GM19239 (cell line): ENCODE measurements at places on chromosomes 5 and 9.

DNA sequence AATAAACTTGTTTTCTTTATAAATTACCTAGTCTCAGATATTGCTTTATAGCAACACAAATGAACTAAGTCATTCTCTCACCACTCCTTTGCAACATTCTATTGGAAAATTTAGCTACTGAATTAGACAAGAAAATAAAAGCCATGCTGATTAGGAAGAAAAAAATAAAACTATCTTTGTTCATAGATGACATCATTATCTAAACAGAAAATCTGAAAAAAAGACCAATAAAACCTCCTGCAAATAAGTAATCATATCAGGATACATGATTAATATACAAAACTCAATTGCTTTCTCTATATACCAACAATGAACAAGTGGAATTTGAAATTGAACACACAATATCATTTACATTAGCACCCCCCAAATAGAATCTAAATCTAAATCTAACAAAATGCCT lies 455.3 kb upstream of the KIF2A start:
- DNase-seq = no peak

DNA sequence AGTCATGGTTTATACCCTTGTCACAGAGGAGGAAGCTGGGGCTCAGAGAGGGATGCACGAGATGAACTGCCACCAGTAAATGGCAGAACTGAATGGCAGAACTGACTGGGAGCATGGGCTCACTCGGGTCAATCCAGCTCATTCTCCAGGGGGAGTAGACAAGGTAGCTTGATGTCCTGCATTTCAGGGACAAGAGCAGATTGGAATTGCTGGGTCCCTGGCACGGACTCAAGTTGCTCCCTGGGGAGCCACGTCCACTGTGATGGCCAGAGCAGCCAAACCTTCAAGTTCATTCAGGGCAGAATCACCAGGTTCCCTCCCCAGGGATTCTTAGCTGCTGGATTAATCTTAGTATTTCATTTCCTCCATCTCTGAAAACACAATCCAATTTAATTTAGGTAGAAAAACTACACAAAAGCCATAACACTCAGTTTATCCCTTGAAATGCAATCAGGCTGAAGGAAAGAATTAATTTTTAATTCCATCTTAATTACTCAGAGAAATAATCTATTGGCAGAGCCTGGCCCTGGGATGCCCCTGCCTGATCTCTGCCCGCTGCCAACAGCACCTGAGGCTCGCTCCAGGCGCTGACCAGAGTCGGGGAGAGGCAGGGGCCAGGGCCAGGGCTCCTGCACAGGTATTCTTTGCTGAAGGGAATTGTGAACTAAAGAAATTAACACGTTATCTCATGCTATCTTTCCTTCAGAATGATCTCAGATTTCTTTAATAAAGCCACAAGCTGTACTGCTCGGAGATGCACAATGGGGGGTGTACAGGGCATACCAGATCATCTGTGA lies 42.0 kb upstream of the UNC5A start:
- no peak for DNase-seq

DNA sequence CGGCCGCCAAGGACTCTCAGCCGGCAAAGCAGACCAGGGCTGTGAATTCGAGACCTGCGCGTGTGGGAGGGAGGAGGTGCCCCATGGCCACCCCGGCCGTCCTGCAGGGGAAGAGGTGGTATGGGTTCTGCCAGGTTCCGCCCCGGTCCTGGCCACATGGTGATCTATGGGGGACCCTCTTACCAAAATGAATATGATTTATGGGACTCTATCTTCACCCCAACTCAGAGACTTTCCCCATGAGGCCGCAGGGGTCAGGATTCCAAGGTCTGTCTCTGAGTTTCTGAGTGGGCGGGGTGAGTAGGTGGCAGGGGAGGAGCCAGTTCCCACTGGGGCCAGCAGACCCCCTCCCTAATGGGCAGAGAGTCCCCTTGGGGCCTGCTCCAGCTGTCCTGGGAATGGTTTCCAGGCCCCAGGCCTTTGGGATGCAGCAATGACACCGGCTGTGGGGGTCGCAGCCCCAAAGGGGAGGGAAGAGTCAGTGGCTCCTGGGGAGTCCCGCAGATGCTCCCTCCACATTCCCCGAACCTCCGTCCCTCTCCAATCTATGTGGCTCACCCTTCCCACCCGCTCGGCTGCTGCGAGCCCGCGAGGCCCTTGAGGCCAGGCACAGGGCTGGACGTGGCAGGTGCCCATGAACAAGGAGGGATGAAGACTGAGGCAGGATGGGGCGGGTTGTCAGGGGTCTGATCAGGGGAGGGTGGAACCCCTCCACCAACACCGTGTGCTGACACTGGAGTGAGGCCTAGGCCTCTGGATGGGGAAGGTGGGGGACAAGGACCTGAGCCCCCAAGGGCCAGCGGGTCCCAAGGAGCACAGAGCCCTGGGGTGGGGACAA lies 20.1 kb upstream of the NOTCH1 start:
- DNase-seq = no peak

DNA sequence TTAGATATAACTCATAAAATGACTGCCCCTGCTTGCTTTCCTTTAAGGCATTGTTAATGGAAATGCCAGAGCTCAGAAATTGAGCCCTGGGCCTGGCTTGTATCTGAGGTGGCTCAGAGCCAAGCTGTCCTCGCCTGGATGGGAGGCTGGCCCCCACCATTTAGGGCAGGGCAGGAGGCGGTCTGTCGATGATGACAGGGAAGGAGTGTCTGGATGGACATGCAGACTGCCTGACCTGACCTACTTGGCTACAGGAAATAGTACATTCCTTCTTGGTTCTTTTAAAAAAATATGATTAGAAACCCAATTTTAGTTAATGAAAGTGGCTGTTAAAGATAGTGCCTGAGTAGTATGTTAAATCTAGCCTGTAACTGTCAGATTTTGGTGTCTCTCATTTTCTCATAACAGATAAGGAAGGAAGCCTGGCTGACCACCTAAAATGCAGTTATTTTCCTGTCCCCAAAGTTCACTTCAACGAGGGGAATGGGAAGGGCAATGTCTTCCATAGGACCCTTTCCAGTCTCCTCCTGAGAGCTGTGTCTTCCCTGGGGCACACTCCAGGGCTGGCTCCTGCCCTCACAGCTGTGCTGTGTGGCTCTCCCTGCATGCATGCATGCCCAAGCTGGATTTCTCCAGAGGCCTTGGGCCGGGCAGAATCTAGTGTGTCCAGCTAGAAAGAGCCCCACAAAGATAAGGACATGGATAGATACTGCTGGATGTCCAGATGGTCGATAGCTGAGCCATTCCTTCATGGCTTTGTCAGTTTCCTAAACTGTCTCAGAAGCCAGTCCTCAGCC lies 42.3 kb downstream of the MACROH2A1 start:
- no peak for DNase-seq

GRCh38 chr5:18028036-18028435 lies 393.8 kb downstream of the TAF11L14 start:
- no peak for DNase-seq

DNA sequence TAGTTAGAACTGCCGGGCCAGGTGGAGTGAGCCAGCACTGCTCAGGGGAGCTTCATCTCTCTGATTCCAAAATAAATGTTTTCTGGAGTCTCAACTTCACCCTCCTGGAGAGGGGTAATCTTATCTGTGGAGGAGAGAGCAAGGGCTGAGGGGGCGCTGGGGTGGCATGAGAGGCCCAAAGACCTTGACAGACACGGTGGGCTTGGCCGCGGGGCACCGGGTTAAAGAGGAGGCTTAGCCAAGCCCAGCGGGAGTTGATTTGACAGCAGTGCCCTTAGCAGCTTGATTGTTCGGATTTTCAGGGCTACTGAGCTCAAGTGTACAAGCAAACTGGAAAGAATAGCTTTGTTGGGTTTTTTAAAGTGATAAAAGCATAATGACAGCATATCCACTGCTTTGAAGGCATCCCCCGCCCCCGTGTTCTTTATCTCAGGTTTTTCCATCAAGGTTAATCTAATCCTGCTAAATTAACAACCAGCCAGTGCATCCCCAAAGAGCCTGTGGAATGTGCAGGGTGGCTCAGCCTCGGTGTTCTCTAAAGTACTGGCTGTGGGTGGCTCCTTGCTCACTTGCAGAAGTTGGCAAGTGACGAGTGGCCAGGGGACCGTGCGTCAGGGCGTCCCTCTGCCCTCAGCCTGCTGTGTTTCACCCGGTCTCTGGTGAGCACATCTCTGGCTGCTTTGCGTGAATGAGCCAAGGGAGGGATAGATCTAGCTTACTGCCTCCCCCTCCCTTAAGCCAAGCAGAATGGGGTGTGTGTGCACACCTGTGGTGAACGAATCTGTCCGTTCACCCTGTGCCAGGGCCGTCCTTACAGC lies 5.5 kb downstream of the QRFP start:
- no peak for DNase-seq
